Activated CD4-positive, alpha-beta T cell treated with anti-CD3 and anti-CD28 coated beads, Interleukin-2, amount 50 U/mL, for 4 hours (primary cell): ENCODE measurements at places on chromosomes 16 and 17.

DNA sequence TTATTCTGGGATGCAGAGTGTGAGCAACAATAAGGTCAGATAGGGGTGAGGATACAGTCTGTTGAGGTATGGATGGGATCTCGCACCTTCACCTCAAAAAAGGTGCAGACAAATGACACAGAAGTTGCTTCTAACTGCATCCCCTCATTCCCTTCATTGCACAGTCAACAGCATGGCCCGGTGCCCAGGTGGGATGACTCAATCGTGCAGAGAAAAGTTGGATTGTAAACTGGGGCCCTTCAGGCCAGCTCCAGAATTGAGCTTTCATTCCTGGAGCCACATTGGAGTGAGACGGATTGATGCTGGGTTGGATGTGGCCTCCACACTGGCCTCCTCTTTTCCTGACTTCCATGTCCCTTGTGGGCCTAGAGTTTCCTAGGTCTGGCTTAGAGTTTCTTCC lies 977.4 kb downstream of the KCNJ18 start:
- DNase-seq: no peak

DNA sequence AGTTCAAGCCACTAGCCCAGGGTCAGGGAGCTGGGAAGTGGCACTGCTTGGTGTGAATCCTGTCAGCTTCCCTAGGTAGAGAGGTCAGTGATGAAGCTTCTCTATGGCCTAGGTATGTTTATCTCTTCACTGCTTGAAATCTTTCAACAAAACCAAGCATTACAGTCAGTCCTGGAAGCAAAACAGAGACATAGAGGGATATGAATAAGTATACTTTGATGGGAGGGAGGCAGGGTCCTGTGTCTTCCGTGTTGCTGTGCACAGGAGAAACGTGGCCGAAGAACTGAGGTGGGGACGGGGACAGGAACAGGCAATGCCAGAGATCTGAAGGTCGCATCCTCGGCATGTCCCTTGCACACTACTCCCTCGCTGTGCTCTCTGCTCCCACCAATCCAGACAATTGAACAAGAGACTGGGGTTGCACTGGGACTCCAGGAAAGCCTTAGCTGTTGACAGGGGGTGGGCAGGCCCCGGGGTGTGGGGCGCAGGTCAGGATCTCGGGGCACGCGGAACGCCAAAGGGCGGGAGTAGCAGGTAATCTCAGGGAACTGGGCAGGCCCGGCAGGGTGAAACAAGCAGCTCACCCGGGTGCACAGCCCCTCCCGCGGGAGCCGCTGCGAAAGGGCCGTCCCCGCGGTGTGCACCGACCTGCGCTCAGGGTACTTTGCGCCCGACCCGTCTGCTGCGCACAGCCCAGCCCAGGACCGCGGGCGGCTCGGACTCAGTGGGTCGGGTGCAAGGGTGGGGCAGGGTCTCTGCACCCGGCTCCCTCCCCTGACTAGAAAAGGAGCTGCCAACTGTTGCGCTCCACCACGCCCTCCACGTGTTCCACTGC lies at the start of gene MT1H:
Gene MT1H, plus strand, starts transcription at position 810 of the 835 bp plus-strand sequence. CDS start 71 bp downstream, outside the sequence.
- no peak for DNase-seq

GRCh38 chr16:83732536-83732935 lies 75.2 kb upstream of the HSBP1 start:
- no peak for DNase-seq

GRCh38 chr17:82487910-82488309 lies 29.4 kb downstream of the NARF start:
- DNase-seq: no peak

GRCh38 chr17:80105762-80106161 lies 4.4 kb downstream of the GAA start:
- DNase-seq: no peak

DNA sequence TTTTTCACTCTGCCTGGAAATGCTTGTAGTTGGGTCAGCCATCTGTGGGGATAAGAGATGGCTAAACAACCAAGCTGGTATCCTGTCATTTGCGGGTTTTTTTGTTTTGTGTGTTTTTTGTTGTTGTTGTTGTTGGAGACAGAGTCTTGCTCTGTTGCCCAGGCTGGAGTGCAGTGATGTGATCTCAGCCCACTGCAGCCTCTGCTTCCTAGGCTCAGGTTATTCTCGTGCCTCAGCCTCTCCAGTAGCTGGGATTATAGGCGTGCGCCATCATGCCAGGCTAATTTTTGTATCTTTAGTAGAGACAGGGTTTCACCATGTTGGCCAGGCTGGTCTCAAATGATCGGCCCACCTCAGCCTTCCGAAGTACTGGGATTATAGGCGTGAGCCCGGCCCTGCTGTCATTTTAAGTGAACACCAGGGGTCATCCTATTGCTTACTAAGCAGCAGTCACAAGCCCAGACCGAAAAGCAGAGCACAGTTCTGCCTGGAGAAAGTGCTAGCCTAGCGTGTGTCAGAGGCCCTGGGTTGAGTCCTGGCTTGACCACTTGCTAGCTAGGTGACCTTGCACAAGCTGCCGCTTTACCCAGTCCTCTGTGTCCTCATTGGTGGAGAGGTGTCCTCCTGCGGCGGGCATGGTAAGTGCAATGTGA lies 4.6 kb downstream of the SMCR8 start:
- DNase-seq: no peak

- no peak for DNase-seq
Observed at GRCh38 chr16:88969361-88969831, 7.6 kb downstream of the CBFA2T3 start.

GRCh38 chr16:55899857-55900256 lies 24.7 kb upstream of the CES5A start:
- DNase-seq: no peak

DNA sequence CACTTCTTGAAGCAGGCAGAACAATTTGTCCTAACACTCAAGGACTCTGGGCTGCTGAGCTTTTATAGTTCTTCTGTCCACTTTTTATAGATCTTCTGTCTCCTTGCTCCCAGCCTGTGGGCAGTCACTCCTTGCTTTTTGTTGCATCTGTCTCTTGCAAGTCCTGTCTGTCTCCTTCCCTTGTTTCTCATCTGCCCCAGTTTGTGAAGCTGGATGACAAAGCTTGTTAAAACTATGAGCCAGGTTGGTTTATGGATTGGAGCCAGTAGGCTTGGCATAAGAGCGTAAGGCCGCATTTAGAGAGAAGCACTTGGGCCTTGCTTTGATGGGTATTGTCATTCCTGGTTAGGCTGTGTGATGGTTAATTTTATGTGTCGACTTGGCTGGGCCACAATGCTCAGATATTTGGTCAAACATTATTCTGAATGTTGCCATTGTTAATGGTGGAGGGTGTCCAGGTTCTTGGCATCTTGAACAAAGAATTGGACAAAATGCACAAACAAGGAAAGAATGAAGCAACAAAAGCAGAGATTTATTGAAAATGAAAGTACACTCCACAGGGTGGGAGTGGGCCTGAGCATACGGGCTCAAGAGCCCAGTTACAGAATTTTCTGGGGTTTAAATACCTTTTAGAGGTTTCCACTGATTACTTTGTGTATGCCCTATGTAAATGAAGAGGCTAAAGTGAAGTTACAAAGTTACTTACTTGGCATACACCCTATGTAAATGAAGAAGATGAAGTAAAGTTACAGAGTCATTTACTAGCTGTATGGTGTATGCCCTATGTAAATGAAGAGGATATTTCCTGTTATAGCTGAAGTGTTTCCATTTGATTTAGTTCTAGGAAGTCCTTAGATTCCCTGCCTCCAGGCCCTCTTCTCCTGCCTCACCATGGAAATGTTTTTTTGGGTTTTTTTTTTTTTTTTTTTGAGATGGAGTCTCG lies 8.0 kb upstream of the CPPED1 start:
- no peak for DNase-seq

DNA sequence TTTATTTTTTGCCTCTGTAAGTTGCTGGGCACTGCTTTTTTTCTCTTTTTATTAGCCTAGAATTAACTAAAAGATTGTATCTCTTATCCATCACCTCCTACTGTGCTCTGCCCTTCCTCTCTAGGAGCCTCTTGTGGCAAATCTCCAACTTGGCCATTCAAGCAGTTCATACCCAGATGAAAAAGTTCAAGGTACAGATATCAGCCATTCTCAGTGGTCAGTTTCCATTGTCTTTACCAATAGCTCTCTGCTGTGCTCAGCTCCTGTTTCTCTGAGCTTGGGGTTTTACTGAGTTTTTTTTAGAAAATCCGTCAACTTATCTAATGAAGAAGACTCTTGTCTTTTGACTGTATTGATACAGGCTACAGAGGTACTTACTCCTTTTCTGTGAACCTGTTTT lies 15.6 kb downstream of the MOSMO start:
- no peak for DNase-seq

DNA sequence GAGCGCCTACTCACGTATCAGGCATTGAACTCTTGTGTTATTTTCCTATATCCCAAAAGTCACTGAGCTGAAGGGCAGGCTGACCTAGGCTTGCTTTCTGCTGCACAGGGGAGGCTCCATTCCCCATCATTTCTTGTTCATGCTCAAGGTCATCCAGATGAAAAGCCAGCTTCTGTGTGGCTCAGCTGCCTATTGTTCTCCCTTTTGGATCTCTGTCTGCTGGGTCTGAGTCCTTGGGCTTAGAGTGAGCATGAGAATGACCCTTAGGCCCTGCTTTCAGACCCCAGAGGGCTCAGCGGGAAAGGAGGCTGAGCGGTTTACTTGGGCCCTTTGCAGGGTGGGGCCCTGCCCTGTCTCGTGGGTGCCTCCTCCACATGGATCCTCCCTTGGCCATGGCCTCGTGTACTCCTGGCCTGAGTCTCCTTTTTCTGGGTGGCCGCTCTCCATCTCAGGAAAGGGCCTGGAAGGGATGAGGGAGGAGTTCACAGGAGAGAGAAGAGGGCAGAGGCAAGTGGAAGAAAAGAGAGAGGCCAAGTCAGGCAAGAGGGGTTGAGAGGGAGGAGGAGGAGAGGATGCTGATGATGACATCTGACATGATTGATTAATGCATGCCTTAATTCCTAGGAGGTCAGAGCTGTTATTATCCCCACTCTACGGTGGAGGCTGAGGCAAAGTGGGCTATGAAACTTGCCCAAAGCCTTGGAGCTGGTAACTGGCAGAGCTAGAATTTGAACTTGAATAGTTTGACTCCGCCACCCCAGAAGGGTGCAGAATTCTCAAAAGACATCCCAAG lies 19.8 kb upstream of the MAP3K14 start:
- DNase-seq: no peak

DNA sequence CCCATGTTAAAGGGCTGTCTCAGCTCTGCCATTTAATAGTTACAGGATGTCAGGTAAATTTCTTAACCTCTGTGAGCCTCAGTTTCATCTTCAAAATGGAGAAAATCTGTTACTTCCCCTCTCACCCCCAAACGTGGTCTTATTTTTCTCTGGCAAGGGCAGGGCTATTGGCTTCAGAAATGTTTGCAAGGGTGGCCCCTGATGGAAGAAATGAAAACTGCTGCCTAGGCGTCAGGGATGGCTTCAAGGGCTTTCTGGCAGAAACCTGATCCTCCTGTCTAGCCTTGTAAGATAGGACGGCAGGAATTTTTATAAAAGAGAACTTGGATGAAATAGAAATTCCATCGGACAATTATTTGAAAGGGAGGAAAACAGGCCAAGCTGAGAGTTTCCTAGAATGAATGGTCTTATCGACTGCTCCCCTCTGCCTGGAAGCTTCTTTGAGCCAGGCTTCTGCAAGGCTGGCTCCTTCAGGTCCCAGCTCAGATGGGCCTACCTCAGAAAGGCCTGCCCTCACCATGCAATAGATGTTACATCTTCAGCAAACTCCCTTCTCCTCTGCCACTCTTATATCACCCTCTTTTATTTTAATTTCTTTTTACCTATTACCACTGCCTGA lies 43.0 kb upstream of the TANGO6 start:
- peak; percentile 13 for DNase-seq

DNA sequence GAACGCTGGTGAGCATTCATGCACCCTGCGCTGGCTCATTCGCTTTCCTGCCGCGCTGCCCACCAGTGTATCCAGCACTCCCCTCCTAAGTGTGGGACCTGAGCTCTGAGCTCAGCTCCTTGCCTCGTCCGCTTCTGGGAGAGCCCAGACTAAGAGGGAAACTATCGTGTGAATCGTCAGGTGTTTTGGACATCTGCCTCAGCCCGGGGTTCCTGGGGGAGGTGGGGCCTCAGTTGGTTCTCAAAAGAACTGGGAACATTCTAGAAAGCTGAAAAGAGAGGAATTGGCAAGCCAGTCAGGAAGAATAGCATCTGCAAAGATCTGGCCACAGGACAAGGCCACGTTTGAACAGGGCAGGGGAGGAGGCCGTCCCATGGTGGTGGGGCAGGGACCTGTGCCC lies 205.4 kb upstream of the CIBAR2 start:
- no peak for DNase-seq

- DNase-seq: no peak
Observed at GRCh38 chr17:6753546-6753945, 2.3 kb upstream of the XAF1 start.
